Suppressor macrophage (primary cell): ENCODE measurements at places on chromosomes 13 and 19.

- no peak for DNase-seq
These were observed 170.1 kb downstream of the URI1 start for GRCh38 chr19:30112171-30112570.

- DNase-seq, result peak; percentile 57
These were observed 16.3 kb upstream of the RNASEH2B start for GRCh38 chr13:50893211-50893852.

- no peak for DNase-seq
These were observed 7.7 kb downstream of the EPS15L1 start for GRCh38 chr19:16463991-16464575.

GRCh38 chr13:37132211-37132610, 26.7 kb upstream of the CSNK1A1L start:
- DNase-seq, result no peak

- peak; percentile 18 for DNase-seq
These were observed 101.1 kb downstream of the EDNRB start for GRCh38 chr13:77817521-77817920.

GRCh38 chr13:40665126-40666044, 1.1 kb downstream of the FOXO1 start:
- peak; percentile 60 for DNase-seq

- DNase-seq, result no peak
These were observed 60.8 kb downstream of the CEBPG start for GRCh38 chr19:33434069-33434885.

- DNase-seq, result peak; percentile 73
These were observed 25.9 kb upstream of the F2RL3 start for GRCh38 chr19:16862826-16863415.

GRCh38 chr19:17479325-17479791, 9.0 kb downstream of the SLC27A1 start:
- peak; percentile 71 for DNase-seq

GRCh38 chr19:38384209-38385027, 3.4 kb downstream of the GGN start:
- no peak for DNase-seq

GRCh38 chr19:18712981-18713380, 29.5 kb downstream of the CRTC1 start:
- DNase-seq, result no peak

GRCh38 chr13:75115171-75115570, 366.8 kb downstream of the TBC1D4 start:
- no peak for DNase-seq

DNA sequence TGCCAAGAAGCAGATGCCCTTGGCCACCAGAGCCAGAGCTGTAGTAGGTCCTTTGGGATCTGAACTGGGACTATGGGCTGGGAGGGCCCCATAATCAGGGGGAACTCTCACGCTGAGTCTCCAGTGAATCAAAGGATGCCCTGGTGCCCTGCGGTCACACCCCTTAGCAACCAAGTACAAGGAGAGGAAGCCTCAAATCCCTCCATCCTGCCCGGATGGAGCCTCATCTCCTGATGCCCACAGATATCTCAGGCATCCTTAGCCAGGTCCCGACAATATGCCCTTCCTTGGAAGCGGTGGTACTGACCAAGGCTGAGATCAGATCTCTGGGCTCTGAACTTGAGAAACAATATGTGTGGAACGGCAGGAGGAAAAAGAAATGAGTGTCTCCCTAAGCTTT, 1.7 kb downstream of the PLEKHA4 start:
- DNase-seq, result no peak

DNA sequence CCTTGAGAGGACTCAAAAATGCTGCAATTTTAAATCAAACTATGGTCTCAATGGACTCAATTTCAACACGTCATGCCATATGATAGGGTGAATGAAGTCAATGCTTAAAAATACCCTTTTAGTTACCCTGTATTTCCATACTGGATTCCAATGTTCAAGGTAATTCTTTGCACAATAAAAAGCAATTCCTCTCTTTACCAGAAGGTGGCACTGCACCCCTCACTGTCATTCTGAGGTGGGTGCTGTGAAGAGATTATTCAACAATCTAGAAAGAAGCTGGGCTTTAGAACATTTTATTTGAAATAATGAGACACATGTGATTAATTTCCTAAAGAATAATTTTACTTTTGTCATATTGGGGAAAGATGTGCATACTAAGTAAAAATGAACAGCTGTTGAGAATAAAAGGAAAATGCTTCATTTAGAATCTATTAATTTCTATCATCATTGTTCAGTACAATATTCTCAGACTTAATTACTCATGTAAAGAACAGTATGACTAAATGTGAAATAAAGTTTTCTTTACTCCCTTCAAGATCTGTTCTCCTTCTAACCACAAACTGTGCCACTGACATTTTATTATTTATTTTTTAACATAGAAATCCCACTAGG, 789.1 kb downstream of the GPC5 start:
- DNase-seq, result peak; percentile 41

- DNase-seq, result no peak
These were observed 116.8 kb upstream of the SPATA13 start for GRCh38 chr13:24043590-24044350.

GRCh38 chr13:39913928-39914327, 258.5 kb downstream of the COG6 start:
- DNase-seq, result no peak

DNA sequence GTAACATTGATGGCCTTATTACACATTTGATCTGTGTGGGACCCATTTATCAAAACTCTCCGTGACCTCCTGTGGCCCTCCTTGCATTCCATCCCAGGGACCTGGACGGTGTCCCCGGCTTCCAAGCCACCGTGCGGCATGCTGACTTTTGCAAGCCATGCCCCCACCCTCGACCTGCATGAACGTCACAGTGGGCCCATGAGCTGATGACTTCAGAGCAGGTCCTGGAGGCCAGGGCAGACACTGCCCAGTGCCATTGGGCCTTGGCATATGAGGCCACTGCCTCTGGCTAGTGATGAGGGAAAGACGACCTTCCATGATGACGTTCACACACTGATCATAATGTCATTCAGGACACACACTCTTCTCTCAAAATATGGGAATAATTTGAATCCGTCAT, 62.8 kb downstream of the RAB20 start:
- no peak for DNase-seq

DNA sequence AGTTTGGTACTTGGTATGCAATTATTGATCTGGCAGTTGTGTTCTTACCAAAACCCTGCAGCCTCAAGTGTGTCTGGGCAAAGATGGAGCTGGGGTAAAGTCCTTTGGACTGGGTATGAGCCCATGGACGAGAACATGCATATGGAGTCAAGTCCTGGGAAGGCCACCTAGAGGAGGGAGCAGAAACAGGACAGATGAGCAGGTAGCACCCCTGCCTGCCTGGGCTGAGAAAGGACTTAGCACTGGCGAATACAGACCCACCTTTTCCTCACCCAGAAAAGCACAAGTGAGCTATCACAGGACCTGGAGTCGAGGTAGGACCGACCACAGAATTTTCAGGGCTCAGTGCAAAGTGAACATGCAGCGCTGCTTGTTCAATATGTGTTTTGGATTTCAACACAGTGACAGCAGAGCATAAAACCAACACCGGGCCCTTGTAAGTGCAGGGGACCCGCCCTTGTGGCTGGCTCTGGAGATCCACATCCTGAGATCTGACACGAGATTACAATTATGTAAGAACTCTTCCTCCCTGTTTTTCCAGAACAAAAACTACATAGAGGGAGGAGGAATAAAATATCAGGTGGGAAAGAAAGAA, 25.9 kb downstream of the IGFL2 start:
- DNase-seq, result no peak

- DNase-seq, result no peak
These were observed 19.5 kb downstream of the ADGRE2 start for GRCh38 chr19:14758816-14759215.

DNA sequence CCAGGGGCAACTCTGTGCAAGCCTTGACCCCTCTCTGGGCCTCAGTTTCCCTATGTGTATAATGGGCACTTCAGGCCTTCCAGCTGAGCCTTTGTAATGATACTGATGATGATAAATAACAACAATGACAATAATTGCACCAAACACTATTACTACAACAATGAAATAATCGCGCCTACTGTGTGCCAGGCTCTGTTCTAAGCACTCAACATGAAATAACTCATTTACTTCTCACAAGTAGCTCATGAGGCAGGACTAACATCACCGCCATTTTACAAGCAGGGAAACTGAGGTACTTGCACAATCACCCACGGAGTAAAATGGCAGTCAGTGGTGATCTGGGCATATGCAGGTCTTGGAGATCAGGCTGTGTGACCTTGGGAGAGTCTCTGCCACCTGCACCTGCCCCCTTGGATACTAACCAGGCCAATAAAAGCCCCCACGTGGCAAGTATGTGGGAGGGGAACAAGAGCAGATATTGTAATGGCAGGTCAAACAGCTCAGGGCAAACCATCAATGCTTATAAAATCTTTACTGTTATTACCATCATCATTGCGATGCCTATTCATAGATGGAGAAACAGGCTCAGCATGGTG, 540 bp upstream of the ANGPTL8 start:
- no peak for DNase-seq

- no peak for DNase-seq
These were observed 37.6 kb downstream of the POLR1D start for GRCh38 chr13:27659145-27659865.

DNA sequence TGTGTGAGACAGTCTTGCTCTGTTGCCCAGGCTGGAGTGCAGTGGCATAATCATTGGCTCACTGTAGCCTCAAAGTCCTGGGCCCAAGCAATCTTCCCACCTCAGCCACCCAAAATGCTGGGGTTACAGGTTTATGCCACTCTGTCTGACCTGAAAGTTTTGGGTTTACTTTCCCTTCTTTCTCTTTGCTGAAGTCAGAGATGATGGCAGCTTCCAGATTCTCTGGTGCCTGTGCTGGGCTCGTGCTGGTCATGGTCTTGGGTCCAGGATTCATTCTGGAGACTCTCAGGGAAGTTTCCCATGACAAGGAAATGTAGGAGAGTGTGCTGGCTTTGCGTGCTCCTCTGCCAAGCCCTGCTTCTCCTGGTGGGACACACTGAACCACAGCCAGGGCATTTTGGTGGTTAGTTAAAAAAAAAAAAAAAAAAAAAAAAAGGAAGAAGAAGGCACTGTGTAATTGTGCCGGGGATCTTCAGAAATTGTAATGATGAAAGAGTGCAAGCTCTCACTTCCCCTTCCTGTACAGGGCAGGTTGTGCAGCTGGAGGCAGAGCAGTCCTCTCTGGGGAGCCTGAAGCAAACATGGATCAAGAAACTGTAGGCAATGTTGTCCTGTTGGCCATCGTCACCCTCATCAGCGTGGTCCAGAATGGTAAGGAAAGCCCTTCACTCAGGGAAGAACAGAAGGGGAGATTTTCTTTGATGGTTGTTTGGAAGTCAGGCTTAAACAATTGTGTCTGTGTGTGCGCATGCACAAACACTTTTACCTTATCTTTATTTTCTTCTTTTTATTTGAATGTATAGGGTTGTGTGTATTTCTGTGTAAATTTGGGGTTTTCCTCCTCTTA, at the start of gene ALOX5AP:
ALOX5AP (plus strand) TSS at position 519 of the 847 bp plus-strand sequence; CDS start at position 582, 63 bp downstream.
- peak; percentile 93 for DNase-seq

DNA sequence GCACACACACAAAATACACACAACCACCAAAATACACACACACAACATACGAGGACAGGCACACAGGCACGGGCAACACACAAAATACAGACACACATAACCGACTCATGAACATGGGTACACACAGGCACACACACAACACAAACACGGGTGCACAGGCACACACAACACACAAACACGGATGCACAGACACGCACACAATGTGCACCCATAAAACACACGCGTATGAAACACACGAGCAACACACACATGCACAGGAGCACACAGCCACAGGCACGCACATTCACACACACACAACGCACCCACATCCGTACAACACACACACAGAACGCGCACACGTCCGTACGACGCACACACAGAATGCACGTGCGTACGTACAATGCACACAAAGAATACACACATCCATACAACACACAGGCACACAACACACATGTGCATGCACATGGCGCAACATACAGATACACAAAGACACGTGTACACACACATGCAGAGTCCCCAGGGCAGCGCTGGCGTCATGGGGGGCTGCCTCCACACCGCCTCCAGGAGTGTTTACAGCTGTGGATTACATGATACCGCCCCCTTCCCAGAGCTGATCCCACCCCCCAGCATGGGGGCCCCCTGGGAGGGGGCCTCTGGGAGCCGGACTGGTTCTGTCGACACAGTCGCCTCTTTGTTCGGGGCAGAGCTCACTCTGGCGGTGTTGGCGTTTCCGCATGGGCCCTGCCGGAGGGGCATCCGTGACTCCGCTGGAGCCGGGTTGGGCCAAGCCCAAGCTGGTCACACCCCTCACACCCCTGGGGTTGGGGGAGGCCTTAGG, 2.9 kb downstream of the SBNO2 start:
- DNase-seq, result no peak

GRCh38 chr19:40193587-40193849, 2.3 kb downstream of the MAP3K10 start:
- DNase-seq, result no peak

DNA sequence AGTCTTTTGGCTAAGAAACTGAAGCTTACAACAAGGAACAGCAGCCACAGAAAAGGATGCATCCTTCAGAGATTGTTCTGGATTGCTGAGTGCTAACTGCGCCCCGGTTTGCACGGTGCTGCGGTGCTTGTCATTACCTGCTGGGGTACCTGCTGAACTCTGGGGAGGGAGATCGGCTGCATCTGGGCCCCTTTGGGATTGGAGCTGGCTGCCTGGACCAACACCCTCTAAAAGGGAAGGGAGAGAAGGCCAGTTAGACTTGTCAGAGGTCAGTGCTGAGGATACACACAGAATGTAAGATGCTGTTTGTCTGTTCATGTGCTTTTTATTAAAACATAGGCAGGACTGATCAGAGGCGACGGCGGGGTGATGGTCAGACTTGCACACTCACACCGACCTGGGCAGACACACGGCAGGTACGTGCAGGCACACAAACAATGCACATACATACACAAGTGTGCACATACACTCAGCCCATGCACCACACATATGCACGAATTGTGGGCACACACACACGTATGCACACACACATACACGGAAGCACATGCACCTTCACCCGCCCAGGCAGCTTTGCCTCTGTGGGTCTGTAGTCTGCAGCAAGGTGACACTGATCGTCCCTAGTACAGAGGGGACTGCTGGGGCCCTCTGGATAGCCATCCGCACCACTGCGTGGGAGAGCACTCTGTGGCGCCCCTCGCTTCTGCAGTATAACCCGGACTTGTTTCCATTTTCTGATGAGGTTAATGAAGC, 66.1 kb downstream of the RFX2 start:
- DNase-seq, result no peak

DNA sequence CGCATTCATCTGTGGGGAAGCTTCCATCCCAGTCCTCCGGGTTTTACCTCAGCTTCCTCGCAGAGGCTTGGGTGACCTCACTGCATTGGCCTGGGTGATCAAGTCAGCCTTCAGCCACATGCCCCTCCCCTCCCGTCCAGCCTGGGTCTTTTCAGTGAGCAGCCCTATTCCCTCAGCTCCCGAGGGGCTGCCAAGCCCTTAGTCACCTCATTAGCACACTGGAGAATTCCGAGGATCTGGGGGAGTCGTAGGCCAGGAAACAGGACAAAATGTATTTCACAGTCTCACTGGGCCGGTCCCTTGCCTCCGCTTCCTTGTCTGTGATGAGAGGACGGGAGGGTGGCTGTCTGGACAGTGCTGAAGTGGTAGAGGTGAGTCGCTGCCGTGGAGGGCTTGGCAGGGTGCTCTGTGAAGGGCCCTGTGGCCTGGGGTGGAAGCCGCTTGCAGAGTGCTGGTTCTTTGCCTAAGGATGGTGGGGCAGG, 19.9 kb downstream of the KDM4B start:
- no peak for DNase-seq

- no peak for DNase-seq
These were observed 10.7 kb downstream of the SYMPK start for GRCh38 chr19:45852145-45852750.

- DNase-seq, result peak; percentile 82
These were observed 7.2 kb downstream of the RNASEH2B start for GRCh38 chr13:50916701-50917184.
